ENCODE measurements at places on chromosomes 6 and 20.

GRCh38 chr6:87723170-87724078, 21.4 kb upstream of the AKIRIN2 start:
- H3K27ac ChIP-seq: no peak overlapping the region
- no peaks in the 10 kb centered on the region for H3K36me3 ChIP-seq
- no peaks in the 10 kb centered on the region for H3K27me3 ChIP-seq
- H3K4me3 ChIP-seq: no peak overlapping the region
- peaks cover 6% of the 10 kb centered on the region for H3K4me1 ChIP-seq

DNA sequence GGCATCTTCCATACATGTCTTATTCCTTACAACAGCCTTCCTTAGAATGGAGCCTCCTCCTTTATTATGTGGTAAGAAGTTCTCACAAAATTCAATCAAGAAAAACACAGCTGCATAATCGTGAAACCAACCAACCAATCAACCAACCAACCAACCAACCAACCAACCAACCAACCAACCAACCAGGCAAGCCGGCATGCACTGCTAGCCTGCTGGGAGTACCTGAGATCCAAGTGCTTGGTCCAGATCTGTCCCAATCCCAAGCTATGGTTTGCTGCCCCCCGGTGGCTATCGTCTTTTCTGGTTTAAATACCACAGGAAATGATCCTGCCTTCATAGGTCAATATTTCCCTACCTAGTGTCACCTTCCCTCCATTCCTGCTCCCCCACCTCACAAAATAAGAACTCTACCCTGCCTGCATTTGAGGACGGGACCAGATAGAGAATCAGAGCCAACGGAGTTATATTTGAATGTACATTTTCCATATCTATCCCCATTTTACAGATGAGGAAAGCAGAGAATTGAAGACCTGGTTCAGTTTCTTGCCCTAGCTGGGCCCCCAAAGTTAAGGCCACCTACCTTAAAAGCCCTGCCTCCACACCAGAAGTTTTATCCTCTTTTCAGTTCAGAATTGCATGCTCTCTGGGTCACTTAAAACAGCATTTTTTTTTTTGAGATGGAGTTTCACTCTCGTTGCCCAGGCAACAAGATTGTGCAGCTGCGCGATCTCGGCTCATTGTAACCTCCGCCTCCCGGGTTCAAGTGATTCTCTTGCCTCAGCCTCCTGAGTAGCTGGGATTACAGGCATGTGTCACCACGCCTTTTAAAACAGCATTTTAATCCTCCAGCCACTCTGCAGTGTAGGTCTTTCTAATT, 27.1 kb downstream of the RAB44 start:
- no peak for DNase-seq
- peaks cover 12% of the 10 kb centered on the region for H3K27me3 ChIP-seq
- H3K4me1 ChIP-seq: peaks cover 3% of the 10 kb centered on the region

DNA sequence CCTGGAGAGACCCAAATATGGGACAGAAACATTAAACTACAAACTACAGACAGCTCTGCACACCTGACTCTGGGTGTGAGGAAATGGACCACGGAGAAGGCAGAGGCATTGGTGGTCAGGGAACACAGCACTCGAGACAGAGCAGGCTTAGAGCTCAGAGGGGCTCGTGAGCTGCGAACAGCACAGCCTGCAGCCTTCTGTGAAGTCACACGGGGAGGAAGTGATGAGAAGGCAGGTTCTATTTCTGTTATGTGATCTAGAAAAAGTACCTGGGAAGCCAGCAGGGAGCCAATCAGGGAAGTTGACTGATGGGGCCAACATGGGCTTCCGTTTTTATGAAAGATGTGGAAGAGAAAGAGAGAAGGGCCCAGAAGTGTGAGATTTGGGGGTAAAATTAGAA, 88.9 kb upstream of the SNAP25 start:
- H3K27ac ChIP-seq: no peak overlapping the region
- no peak overlapping the region for H3K4me3 ChIP-seq
- no peaks in the 10 kb centered on the region for H3K27me3 ChIP-seq
- DNase-seq: no peak
- H3K36me3 ChIP-seq: no peaks in the 10 kb centered on the region

DNA sequence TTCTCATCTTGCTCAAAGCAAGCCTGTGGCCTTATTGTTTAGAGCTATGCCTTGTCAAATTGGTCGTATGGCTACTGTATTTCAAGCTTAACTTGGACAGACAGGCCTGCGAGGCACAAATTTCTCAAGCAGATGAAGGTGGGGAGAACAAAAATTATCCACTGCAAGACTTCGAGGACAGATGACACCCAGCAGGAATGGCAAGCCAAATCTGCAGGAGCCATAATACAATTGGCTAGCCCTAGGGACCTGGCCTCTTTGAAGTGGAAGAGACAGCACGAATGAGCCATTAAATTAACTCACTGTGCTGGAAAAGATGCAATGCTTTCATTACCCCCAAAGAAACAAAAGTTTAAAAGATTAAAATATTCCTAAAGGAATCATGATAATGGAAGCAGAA, 5.0 kb upstream of the BLOC1S5 start:
- no peaks in the 10 kb centered on the region for H3K36me3 ChIP-seq
- no peak for DNase-seq
- H3K4me3 ChIP-seq: no peak overlapping the region
- no peaks in the 10 kb centered on the region for H3K27me3 ChIP-seq

DNA sequence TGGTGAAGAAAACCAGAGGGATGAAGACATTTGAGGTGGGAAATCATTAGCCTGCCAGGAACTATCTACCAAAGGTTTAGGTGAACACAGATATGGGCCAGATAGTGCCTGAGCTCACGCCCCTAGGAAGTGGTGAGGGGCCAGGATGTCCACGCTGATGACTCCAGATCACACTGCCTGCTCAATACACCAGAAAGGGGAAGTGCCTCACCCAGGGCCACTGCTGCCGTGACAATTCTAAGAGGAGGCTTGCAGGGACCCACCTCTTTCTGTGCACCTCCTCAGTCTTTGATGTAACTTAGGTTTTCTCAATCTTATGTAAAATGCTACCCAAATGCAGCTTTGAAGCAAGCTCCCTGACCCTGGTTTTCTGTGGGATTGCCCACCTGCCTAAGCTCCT, 5.4 kb upstream of the RAB44 start:
- no peaks in the 10 kb centered on the region for H3K4me1 ChIP-seq
- no peaks in the 10 kb centered on the region for H3K27me3 ChIP-seq
- H3K36me3 ChIP-seq: no peaks in the 10 kb centered on the region
- H3K27ac ChIP-seq: no peak overlapping the region
- DNase-seq: no peak

- no peak for DNase-seq
- H3K4me3 ChIP-seq: no peak overlapping the region
- peaks cover 15% of the 10 kb centered on the region for H3K27me3 ChIP-seq
- no peaks in the 10 kb centered on the region for H3K4me1 ChIP-seq
Observed at GRCh38 chr6:157706883-157707282, 116.2 kb upstream of the SNX9 start.

DNA sequence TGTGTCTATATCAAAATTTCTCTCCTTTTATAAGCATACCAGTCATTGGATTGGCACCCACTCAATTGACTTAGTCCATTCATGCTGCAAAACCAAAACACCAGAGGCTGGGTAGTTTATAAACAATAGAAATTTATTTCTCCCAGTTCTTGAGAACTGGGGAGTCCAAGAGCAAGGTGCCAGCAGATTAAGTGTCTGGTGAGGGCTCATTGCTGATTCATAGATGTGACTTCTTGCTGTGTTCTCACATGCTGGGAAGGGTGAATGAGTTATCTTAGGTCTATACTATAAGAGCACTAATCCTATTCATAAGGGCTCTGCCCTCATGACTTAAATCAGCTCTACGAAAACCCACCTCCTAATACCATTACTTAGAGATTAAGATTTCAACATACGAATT, 501.4 kb downstream of the EPM2A start:
- H3K27ac ChIP-seq: no peak overlapping the region
- no peaks in the 10 kb centered on the region for H3K27me3 ChIP-seq
- DNase-seq: no peak
- H3K4me1 ChIP-seq: peaks cover 4% of the 10 kb centered on the region

DNA sequence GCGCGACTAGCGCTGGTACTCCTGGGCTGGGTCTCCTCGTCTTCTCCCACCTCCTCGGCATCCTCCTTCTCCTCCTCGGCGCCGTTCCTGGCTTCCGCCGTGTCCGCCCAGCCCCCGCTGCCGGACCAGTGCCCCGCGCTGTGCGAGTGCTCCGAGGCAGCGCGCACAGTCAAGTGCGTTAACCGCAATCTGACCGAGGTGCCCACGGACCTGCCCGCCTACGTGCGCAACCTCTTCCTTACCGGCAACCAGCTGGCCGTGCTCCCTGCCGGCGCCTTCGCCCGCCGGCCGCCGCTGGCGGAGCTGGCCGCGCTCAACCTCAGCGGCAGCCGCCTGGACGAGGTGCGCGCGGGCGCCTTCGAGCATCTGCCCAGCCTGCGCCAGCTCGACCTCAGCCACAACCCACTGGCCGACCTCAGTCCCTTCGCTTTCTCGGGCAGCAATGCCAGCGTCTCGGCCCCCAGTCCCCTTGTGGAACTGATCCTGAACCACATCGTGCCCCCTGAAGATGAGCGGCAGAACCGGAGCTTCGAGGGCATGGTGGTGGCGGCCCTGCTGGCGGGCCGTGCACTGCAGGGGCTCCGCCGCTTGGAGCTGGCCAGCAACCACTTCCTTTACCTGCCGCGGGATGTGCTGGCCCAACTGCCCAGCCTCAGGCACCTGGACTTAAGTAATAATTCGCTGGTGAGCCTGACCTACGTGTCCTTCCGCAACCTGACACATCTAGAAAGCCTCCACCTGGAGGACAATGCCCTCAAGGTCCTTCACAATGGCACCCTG, 1.6 kb downstream of the TPBG start:
- no peaks in the 10 kb centered on the region for H3K27me3 ChIP-seq
- peaks cover 18% of the 10 kb centered on the region for H3K36me3 ChIP-seq
- H3K4me1 ChIP-seq: peaks cover 2% of the 10 kb centered on the region
- H3K27ac ChIP-seq: peak overlapping the region; percentile 99
- DNase-seq: peak; percentile 14

- peaks cover 7% of the 10 kb centered on the region for H3K4me1 ChIP-seq
- no peak overlapping the region for H3K4me3 ChIP-seq
- no peaks in the 10 kb centered on the region for H3K36me3 ChIP-seq
- no peak for DNase-seq
- H3K27me3 ChIP-seq: peaks cover 20% of the 10 kb centered on the region
Observed at GRCh38 chr20:63000958-63001357, 5.8 kb downstream of the BHLHE23 start.

GRCh38 chr6:100455230-100456124, 9.2 kb downstream of the SIM1 start:
- no peak overlapping the region for H3K27ac ChIP-seq
- no peaks in the 10 kb centered on the region for H3K36me3 ChIP-seq
- peak; percentile 49 for DNase-seq
- no peak overlapping the region for H3K4me3 ChIP-seq
- peaks cover 5% of the 10 kb centered on the region for H3K4me1 ChIP-seq
- H3K27me3 ChIP-seq: peaks cover 43% of the 10 kb centered on the region

DNA sequence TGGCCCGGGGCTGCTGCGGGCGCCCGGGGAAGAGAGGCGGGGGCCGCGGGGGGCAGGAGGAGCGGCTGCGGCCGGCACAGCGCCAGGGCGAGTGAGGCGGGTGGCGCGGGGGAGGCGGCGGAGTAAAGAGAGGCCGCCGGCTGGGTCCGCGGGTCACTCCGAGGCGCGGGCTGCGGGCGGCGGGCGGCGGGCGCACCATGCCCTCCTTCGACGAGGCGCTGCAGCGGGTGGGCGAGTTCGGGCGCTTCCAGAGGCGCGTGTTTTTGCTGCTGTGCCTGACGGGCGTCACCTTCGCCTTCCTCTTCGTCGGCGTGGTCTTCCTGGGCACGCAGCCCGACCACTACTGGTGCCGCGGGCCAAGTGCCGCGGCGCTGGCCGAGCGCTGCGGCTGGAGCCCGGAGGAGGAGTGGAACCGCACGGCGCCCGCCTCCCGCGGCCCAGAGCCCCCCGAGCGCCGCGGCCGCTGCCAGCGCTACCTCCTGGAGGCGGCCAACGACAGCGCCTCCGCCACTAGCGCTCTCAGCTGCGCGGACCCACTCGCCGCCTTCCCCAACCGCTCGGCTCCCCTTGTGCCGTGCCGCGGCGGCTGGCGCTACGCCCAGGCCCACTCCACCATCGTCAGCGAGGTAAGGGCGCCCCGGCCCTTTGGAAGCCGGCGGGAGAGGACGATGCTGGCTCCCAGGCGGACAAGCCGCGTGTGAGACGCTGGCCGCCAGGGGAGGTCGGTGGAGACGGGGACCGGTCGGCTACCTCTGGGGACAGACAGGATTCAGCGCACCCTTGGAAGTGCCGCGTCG, at the start of gene SLC22A3:
Gene SLC22A3, plus strand, starts transcription at position 156 of the 797 bp plus-strand sequence. Its CDS starts 42 bp downstream, at position 198.
- H3K4me1 ChIP-seq: peaks cover 3% of the 10 kb centered on the region
- H3K27me3 ChIP-seq: peaks cover 81% of the 10 kb centered on the region
- no peaks in the 10 kb centered on the region for H3K36me3 ChIP-seq

DNA sequence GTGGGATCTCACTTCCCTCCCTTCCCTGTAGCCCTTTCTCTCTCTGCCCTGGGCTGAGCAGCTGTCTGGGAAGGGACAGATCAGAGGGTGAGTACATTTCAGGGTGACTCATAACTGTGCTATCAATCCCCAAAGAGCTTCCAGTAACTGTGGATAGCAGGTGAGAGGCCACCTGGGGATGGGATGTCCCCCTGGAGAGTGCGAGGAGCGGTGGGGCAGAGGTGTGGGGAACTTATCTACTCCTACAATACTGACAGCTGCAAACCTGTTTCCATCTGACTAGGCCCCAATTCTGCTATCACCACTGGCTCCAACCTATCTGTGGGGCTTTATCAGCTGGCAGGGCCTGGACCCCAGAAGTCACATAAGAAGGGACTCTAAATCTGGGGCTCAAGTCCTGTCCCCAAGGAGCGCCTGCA, 32.6 kb downstream of the KCNK5 start:
- peaks cover 8% of the 10 kb centered on the region for H3K4me1 ChIP-seq
- no peak for DNase-seq
- no peak overlapping the region for H3K4me3 ChIP-seq
- H3K27ac ChIP-seq: no peak overlapping the region
- peaks cover 12% of the 10 kb centered on the region for H3K36me3 ChIP-seq
- no peaks in the 10 kb centered on the region for H3K27me3 ChIP-seq

DNA sequence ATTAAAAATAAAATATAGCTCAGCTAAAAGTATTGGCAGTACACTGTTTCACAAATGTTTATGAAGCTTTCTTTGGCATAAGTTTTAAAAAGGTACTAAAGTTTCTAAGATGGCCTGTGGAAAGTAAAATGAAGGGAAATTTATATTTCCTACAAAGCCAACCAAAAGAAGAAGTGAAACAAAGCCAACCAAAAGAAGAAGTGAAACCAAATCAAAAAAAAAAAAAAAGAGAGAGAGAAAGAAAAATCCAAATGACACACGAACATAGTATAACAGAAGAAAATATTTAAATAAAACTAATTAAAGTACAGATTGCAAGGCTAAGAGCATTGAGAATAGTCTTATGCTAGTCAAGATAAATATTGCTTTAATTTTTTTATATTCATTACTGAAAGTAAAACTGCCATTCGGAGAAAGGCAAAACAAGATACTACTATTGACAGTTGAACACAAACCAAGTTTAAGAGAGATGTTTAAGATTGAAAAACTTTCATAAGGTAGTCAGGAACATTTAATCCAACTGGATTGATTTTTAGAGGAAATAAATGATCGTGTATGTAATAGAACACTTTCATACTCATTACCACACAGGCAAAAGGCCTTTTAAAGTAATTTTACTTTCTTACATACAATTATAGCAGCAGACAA, 12.8 kb upstream of the KHDRBS2 start:
- no peak overlapping the region for H3K4me3 ChIP-seq
- H3K27me3 ChIP-seq: no peaks in the 10 kb centered on the region
- DNase-seq: no peak
- H3K27ac ChIP-seq: no peak overlapping the region
- H3K4me1 ChIP-seq: no peaks in the 10 kb centered on the region

All from neuronal stem cell (in vitro differentiated cells).